ENCODE measurements at places on chromosomes 7 and 10. TPM values are rescaled to one million over a fixed set of nuclear protein-coding genes. Genes with fewer than 3 reads are reported as not detected.

- no peaks in the 10 kb centered on the region for H3K27me3 ChIP-seq
- H3K4me3 ChIP-seq: no peak overlapping the region
- no peaks in the 10 kb centered on the region for H3K36me3 ChIP-seq
- no peaks in the 10 kb centered on the region for H3K4me1 ChIP-seq
- no peak overlapping the region for H3K27ac ChIP-seq
- no peak for DNase-seq
These were observed 5.2 kb downstream of the SEMA3E start for GRCh38 chr7:83643739-83644138.

DNA sequence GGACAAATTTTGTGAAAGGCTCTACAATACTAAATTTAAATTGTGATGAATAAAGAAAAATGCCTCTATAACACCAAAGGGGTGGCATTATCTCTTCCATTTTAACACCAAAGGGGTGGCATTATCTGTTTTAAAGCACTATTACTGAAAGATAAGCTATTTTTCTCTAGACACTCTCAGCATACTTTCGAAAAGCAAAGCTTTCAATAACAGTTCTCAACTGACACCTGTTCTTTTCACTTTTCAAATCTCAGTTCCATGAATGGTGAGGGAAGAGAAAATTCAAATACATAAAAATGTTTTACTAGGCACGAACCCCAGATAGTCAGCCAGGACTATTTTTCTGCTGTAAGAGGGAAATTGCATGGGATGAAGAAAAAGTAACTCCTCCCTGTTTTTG lies 103.8 kb downstream of the CPEB3 start:
- H3K27me3 ChIP-seq: no peaks in the 10 kb centered on the region
- H3K4me1 ChIP-seq: no peaks in the 10 kb centered on the region
- no peak overlapping the region for H3K4me3 ChIP-seq
- H3K36me3 ChIP-seq: no peaks in the 10 kb centered on the region
- no peak for DNase-seq
- no peak overlapping the region for H3K27ac ChIP-seq

ZNF518A gene
- total RNA-seq: 20.7 TPM

DNA sequence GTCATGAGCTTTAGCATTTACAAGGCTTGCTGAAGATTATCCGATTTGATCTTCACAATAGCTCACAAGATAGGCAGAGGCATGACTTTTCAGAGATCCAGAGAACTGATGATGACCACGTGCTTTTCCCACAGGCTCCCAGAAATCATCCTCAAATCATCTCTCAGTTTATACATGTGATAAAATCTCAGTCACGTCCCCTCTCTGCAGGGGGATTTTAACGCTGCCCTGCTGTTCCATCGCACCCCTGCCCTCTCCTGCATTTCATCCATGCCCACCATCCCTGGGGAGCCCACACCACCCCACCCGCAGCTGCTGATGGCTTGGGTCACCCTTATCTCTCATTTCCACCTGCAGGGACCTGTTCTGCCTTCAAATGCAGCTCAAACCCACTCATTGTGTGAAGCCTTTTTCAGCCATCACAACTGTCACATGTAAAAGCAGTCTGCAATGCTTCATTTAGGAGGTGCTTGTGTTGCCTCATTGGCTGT lies 141.8 kb downstream of the DIP2C start:
- peaks cover 3% of the 10 kb centered on the region for H3K27me3 ChIP-seq
- H3K36me3 ChIP-seq: no peaks in the 10 kb centered on the region
- no peak overlapping the region for H3K27ac ChIP-seq
- no peaks in the 10 kb centered on the region for H3K4me1 ChIP-seq
- H3K4me3 ChIP-seq: no peak overlapping the region

- H3K27me3 ChIP-seq: peaks cover 88% of the 10 kb centered on the region
- H3K27ac ChIP-seq: no peak overlapping the region
- no peaks in the 10 kb centered on the region for H3K36me3 ChIP-seq
- DNase-seq: no peak
- H3K4me3 ChIP-seq: no peak overlapping the region
- peaks cover 8% of the 10 kb centered on the region for H3K4me1 ChIP-seq
These were observed 28.4 kb upstream of the CNPY1 start for GRCh38 chr7:155574556-155575290.

- no peak for DNase-seq
- no peak overlapping the region for H3K4me3 ChIP-seq
- H3K27ac ChIP-seq: no peak overlapping the region
- no peaks in the 10 kb centered on the region for H3K36me3 ChIP-seq
- H3K4me1 ChIP-seq: no peaks in the 10 kb centered on the region
These were observed 45.2 kb downstream of the PNLIPRP3 start for GRCh38 chr10:116472891-116473290.

Data from K562 (cell line).